ENCODE measurements at places on chromosomes 16 and 17.

DNA sequence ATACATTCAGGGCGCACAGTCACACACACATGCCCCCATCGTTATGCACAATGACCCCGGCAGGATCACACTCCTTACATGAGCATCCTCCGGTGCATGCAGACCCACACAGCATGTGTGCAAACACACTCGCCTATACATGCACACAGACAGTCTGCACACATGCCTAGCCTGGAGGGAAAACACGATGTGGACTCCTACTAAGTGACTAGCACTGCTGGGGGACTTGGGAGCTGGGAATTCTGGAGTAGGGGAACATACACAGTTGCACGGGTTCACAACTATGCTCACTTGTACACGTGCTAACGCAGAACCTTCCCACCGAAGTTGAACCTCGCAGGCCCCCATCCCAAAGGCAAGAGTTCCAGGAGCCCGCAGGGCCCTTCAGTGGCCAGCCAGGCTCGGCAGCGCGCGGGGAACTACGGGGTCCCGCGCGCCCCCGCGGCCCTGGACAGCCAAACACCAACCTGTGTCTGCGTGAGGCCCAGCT, 2.0 kb downstream of the DLX3 start:
- no peak for DNase-seq

GRCh38 chr17:50046667-50047066, 9.2 kb upstream of the ITGA3 start:
- no peak for DNase-seq

DNA sequence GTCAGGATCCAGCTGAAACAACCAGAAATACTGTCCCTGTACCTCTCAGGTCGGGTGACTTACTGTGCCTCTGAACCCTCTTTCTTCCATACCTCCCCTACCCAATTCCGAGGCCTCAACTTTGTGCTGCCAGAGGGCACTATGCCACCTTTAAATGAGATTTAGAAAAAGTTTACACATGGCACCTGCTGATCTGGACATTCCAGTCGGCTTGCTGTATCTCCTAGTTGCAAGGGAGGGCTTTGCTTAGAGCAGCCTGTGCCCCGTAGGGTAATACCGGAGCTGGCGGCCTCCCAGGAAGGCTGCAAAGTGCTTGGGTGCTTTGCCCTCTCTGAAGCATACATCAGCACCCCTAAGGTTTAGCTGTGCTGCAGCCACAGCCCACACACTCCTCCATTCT, 306.0 kb upstream of the RBFOX1 start:
- DNase-seq, result no peak

DNA sequence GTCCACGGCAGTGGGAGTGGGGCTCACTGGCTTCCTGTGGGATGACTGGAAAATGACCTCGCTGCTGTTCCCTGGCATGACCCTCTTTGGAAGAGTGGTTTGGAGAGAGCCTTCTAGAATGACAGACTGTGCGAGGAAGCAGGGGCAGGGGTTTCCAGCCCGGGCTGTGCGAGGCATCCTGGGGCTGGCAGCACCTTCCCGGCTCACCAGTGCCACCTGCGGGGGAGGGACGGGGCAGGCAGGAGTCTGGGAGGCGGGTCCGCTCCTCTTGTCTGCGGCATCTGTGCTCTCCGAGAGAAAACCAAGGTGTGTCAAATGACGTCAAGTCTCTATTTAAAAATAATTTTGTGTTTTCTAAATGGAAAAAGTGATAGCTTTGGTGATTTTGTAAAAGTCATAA, 7.8 kb upstream of the RNF213 start:
- no peak for DNase-seq

- DNase-seq, result no peak
Measured at GRCh38 chr17:33940769-33941370, 314.2 kb upstream of the CCL2 start.

DNA sequence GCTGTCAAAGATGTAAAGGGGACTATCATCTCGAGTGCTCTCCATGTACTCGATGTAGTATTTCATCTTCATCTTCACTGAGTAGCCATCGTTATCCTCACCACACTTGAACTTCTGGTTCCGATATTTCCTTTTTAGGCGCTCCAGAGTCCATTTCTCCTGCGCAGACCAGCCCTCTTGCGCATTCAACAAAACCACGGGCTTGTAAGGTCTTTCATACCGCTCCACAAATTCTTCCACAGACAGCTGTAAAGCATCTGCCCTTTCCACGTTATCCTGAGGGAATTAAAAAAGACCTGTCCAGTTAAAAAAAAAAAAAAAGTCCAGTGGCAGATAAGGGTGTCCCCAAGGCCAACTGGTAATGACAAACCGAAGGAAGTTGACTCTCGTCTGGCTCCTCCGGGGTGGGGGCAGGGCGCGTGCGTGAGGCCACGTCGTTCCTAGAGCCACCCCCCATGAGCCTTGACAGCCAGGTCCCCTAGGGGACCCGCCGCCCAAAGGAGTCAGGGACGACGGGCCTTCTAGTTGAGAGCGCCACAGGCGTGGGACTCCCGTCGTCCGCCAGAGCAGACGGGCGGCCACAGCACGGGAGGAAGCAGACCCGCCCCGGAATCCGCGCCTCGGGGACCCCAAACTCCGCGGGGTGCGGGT, 701 bp downstream of the JMJD6 start:
- DNase-seq, result no peak

All from HTR-8/SVneo (cell line).